Right atrium auricular region (tissue), 2 donors: ENCODE measurements at places on chromosomes 1 and 21.
A peak's percentile ranks its signal among the peaks of the same experiment; 100 is the strongest.

GRCh38 chr1:239363930-239364329 lies 22.4 kb upstream of the CHRM3 start:
- no peak overlapping the region for H3K4me3 ChIP-seq
- no peak for DNase-seq
- no peaks in the 10 kb centered on the region for H3K27me3 ChIP-seq
- no peaks in the 10 kb centered on the region for H3K36me3 ChIP-seq

GRCh38 chr1:48048064-48048463 lies 50.9 kb upstream of the TRABD2B start:
- H3K4me1 ChIP-seq = no peaks in the 10 kb centered on the region
- no peak for DNase-seq
- H3K36me3 ChIP-seq = no peaks in the 10 kb centered on the region
- H3K27me3 ChIP-seq = no peaks in the 10 kb centered on the region

GRCh38 chr1:67753776-67754525 lies 69.0 kb downstream of the GADD45A start:
- peaks cover 19% of the 10 kb centered on the region for H3K4me1 ChIP-seq
- H3K36me3 ChIP-seq = no peaks in the 10 kb centered on the region
- H3K27ac ChIP-seq = no peak overlapping the region
- H3K27me3 ChIP-seq = no peaks in the 10 kb centered on the region
- no peak overlapping the region for H3K4me3 ChIP-seq
- no peak for DNase-seq

DNA sequence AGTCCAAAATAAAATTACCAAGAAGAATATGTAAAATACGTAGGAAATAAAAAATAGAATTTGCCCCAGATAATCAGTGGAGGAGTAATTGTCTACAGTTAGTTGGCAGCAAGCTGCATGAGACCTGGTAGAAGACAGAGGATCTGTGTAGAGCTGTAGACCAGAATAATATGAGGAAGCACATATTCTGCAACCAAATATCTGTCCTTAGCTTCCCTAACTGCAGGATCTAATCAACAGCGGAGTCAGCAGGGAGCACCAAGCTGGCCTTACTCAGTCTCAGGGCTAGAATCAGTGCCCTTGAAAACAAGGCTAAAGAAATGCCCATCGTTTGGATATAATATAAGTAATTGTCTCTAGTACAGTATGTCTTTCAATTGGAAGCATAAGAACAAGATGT lies 6.1 kb upstream of the GCSAML start:
- H3K4me1 ChIP-seq = no peaks in the 10 kb centered on the region
- no peak overlapping the region for H3K4me3 ChIP-seq
- H3K36me3 ChIP-seq = no peaks in the 10 kb centered on the region

DNA sequence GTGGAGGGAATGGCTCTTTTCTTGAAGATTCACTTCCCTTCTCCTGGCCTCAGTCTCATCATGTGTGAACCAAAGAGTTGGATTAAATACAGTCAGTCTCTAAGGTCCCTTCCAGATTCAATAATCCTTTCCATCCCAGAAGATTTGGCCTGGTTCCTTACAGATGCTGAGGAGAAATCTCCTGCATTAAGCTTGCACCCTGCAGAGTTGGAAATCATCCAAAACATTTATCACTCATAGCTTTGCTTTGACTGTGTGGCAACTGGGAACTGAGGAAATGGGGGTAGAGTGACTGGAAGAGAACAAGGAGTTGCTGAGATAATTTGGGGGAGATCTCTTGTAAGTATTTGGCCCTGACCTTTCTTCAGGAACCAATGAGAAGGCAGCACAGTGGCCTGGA lies 220.5 kb upstream of the SGIP1 start:
- H3K27me3 ChIP-seq = no peaks in the 10 kb centered on the region
- H3K27ac ChIP-seq = no peak overlapping the region
- H3K36me3 ChIP-seq = no peaks in the 10 kb centered on the region
- no peak for DNase-seq

- H3K27ac ChIP-seq = peak overlapping the region; percentile 86
- peaks cover 34% of the 10 kb centered on the region for H3K36me3 ChIP-seq
- H3K27me3 ChIP-seq = no peaks in the 10 kb centered on the region
- H3K4me1 ChIP-seq = peaks cover 78% of the 10 kb centered on the region
- H3K4me3 ChIP-seq = no peak overlapping the region
- no peak for DNase-seq
Observed at GRCh38 chr1:8398086-8398485, 80.2 kb downstream of the SLC45A1 start.

GRCh38 chr1:90509225-90510048 lies 207.7 kb downstream of the BARHL2 start:
- H3K4me3 ChIP-seq = no peak overlapping the region
- H3K36me3 ChIP-seq = no peaks in the 10 kb centered on the region
- no peaks in the 10 kb centered on the region for H3K4me1 ChIP-seq
- no peak overlapping the region for H3K27ac ChIP-seq

- H3K36me3 ChIP-seq = no peaks in the 10 kb centered on the region
- H3K4me1 ChIP-seq = no peaks in the 10 kb centered on the region
- peak; percentile 5 for DNase-seq
- no peak overlapping the region for H3K27ac ChIP-seq
- H3K4me3 ChIP-seq = no peak overlapping the region
- no peaks in the 10 kb centered on the region for H3K27me3 ChIP-seq
Observed at GRCh38 chr1:30405631-30406212, 317.7 kb downstream of the MATN1 start.

GRCh38 chr1:147384804-147385203 lies 142.3 kb downstream of the CHD1L start:
- no peaks in the 10 kb centered on the region for H3K4me1 ChIP-seq
- no peak overlapping the region for H3K27ac ChIP-seq
- H3K27me3 ChIP-seq = no peaks in the 10 kb centered on the region
- no peaks in the 10 kb centered on the region for H3K36me3 ChIP-seq
- H3K4me3 ChIP-seq = no peak overlapping the region

DNA sequence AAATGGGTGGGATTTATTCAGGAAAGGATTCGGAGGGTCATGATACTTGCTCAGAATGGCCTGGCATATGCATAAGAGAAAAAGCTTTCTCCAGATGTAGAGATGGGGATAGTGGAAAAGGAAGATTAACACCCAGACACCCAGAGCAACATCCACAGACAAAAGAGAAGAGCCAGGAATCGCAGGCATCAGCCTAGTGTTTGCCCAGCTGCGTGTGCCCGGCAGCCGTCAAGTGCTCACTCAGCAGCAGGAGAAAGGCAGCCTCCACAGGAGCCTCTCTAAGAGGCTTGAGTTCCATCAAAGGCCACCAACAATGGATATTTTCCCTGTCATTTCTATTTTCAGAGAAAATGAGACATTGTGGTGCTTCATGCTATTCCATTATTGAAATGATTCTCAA lies 54.7 kb downstream of the NTPCR start:
- DNase-seq = no peak
- H3K4me3 ChIP-seq = no peak overlapping the region
- no peak overlapping the region for H3K27ac ChIP-seq
- H3K4me1 ChIP-seq = no peaks in the 10 kb centered on the region
- H3K36me3 ChIP-seq = no peaks in the 10 kb centered on the region

GRCh38 chr1:89780721-89781120 lies 40.1 kb upstream of the LRRC8D start:
- no peak overlapping the region for H3K27ac ChIP-seq
- H3K4me1 ChIP-seq = no peaks in the 10 kb centered on the region
- no peak overlapping the region for H3K4me3 ChIP-seq
- no peaks in the 10 kb centered on the region for H3K27me3 ChIP-seq
- DNase-seq = no peak
- H3K36me3 ChIP-seq = no peaks in the 10 kb centered on the region

DNA sequence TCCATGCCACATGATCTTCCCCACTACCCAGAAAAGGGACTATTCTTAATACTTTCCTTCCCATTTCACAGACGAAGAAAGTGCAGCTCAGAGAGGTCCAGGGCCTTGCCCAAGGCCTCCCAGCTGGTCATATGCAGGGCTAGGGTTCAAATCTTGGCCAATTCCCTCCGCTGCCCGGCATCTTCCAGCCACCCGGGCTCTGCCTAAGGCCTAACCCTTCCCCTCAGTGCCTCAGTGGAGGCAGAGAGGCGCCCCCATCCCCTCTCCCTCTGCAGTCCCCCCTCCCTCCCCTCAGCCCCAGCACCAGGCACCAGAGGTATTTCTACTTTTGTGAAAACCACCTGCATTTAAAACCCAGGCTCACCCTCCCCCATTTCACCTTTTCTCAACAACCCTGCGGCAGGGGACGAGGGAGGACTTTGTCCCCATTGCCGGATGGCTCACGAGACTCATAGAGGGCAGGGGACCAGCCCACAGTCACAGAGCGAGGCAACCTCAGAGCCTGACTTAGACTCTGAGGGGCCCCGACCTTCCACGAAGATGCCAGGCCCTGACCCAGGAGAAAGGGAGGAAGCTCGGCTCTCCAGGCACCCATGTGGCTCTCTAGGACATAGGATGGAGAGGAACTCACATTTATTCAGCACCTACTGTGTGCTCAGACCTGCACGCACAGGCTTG lies 12.3 kb downstream of the LAPTM5 start:
- no peak overlapping the region for H3K4me3 ChIP-seq
- no peak for DNase-seq
- H3K4me1 ChIP-seq = no peaks in the 10 kb centered on the region
- no peaks in the 10 kb centered on the region for H3K27me3 ChIP-seq
- no peaks in the 10 kb centered on the region for H3K36me3 ChIP-seq

- H3K36me3 ChIP-seq = no peaks in the 10 kb centered on the region
- no peaks in the 10 kb centered on the region for H3K4me1 ChIP-seq
- H3K27ac ChIP-seq = no peak overlapping the region
- no peak for DNase-seq
Observed at GRCh38 chr1:36913484-36914060, 120.7 kb downstream of the GRIK3 start.

DNA sequence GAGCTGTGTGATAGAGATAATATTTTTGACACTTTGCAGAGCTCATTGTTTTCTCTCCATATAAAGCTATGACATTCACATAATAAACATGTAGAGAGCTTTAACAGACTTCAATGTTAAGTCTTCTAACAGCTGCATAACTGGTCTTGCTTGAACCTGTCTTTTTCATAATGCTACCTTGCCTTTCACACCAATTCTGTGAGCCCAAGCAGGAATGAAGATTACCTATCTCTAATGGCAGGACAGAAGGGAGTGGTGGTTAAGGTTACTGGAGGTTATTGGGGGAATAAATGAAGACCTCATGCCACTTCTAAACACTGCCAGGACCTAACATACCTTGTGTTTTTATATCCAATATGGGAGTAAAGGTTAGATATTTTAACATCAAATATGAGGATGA lies 2.3 kb upstream of the CD55 start:
- DNase-seq = no peak
- no peaks in the 10 kb centered on the region for H3K27me3 ChIP-seq
- H3K4me1 ChIP-seq = peaks cover 39% of the 10 kb centered on the region
- H3K4me3 ChIP-seq = no peak overlapping the region
- H3K36me3 ChIP-seq = peaks cover 8% of the 10 kb centered on the region

DNA sequence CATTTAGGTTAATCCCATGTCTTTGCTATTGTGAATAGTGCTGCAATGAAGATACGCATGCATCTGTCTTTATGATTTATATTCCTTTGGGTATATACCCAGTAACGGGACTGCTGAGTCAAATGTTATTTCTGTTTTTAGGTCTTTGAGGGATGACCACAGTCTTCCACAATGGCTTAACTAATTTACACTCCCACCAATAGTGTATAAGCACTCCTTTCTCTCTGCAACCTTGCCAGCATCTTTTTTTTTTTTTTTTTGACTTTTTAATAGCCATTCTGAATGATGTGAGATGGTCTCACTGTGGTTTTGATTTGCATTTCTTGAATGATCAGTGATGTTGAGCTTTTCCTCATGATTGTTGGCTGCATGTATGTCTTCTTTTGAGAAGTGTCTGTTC lies 33.5 kb downstream of the ASH1L start:
- no peaks in the 10 kb centered on the region for H3K36me3 ChIP-seq
- H3K27ac ChIP-seq = no peak overlapping the region
- no peaks in the 10 kb centered on the region for H3K27me3 ChIP-seq
- no peaks in the 10 kb centered on the region for H3K4me1 ChIP-seq
- no peak for DNase-seq

- no peaks in the 10 kb centered on the region for H3K36me3 ChIP-seq
- H3K4me3 ChIP-seq = no peak overlapping the region
- no peak for DNase-seq
Observed at GRCh38 chr1:160658162-160658813, 11.4 kb upstream of the SLAMF1 start.

DNA sequence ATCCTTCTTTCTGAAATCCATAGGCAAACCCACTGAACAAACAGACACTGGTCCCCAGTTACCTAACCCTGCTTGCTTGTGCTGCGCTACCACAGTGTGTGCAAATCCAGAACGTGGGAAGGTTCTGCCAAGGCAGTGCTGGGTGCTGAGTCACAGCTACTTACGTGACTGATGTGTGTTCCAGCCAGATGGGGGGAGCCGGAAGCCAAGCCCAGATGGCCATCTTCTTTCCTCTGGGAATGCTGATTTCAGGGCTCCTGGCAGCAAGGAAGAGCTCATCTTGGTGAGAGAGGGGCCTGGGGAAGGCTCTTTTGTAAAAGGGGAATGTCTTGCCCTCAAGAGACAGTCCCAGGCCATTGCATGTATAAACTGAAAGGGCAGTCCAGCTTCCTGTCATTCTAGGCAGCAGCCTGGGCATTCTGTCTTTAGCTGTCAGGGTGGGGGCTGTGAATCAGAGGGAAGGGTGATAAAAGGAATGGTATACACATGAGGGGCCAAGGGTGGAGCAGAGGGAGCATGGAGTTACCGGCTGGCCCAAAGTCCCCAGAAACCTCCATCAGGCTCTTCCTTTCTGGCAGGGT lies 54.1 kb downstream of the CD46 start:
- no peaks in the 10 kb centered on the region for H3K27me3 ChIP-seq
- no peak overlapping the region for H3K4me3 ChIP-seq
- peaks cover 93% of the 10 kb centered on the region for H3K36me3 ChIP-seq
- peak; percentile 95 for DNase-seq

DNA sequence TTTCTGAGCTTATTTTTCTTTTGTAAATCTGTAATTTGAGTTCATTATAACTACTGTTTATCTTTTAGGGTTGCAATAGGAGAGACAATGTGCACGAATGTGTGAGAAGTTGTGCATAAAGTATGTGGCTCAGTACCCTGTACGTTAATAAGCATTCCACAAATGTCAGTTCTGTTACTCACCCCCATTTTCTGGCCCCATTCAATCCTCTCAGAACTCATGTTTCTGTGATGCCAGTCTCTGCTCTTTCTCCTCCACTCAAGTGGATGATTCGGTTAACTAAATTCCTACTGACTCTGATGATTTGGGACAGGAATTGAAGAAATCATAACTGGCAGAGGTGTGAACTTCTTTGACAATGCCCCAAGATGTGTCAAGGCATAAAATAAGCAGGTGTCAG lies 10.2 kb upstream of the DMRTB1 start:
- no peaks in the 10 kb centered on the region for H3K36me3 ChIP-seq
- H3K4me1 ChIP-seq = no peaks in the 10 kb centered on the region
- no peak for DNase-seq
- no peak overlapping the region for H3K27ac ChIP-seq
- no peaks in the 10 kb centered on the region for H3K27me3 ChIP-seq
